Stimulated activated CD4-positive, alpha-beta T cell treated with anti-CD3 and anti-CD28 coated beads, Interleukin-12 subunit alpha, Interleukin-12 subunit beta, amount 100 ng/mL, for 24 hours (primary cell): ENCODE measurements at places on chromosomes 6 and 20.

GRCh38 chr6:162964488-162965140 lies 236.8 kb downstream of the PACRG start:
- no peak for DNase-seq

DNA sequence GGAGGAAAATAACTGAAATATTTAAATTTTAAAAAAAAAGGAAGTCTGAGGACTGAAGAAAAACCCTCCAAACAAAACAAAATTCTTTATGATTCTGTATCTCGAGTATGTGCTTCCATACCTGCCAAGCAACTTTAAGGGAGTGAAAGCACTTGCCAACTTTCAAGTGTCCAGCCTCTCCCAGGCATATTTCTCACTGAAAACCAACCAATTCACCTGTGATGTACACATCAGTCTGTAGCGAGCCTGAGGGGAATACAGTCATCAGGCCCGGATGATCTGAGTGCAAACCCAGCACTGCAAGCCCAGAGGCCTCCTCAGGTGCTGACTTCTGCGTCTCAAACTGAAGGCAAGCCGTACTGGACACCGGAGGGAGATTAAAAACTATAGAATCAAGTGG lies 164.8 kb upstream of the NT5E start:
- no peak for DNase-seq

DNA sequence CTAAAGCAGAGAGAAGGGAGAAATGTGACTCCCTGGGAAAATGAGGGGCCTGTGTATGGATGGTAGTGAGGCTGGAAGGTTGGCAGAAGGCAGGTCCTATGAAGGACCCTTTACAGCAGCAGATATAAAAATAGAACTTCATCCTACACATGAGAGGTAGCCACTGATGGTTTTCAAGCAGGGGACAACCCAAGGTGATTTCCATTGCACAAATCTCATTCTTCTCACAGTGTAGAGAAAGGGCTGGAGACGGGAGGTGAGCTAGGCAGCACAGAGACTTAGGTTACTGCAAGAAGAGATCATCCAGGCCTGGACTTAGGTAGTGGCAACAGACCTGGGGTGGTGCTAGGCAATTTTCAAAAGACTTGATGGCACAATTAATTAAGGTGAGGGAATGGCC lies 30.7 kb downstream of the TRAM2 start:
- DNase-seq: no peak

GRCh38 chr6:44674226-44675155 lies 287.0 kb downstream of the CDC5L start:
- DNase-seq: no peak

DNA sequence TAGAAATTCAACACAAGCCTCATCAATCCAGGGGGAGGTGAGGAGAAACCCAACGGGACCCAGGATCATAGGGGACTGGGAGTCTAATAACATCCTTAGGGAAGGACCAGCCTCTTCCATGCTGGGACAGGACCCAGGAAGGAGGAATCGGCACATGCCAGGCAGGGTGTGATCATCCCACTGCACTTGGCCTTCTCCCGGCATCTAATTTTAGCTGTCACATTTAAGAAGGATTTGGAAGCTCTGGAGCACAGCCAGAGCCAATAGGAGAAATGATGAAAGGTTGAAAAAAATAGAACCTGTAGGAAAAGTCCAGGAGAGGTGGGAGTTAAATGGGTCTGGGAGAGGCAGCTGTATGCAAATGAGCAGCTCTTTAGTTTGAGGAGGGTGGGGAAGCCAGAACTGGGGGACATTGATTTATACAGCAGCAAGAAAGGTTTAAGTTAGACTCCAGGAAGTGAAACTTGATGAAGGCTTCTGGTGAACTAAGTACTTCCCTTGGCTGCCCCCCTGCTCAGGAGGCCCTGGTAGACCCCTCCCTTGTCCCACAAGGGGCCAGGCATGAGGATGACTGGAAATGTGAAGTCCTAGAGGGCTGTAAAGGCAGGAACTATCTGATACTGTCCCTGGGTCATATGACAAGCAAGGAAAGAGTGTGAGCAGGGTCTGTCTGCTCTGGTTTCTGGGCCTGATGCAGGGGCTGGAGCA lies 260.3 kb downstream of the LRFN2 start:
- DNase-seq: no peak

DNA sequence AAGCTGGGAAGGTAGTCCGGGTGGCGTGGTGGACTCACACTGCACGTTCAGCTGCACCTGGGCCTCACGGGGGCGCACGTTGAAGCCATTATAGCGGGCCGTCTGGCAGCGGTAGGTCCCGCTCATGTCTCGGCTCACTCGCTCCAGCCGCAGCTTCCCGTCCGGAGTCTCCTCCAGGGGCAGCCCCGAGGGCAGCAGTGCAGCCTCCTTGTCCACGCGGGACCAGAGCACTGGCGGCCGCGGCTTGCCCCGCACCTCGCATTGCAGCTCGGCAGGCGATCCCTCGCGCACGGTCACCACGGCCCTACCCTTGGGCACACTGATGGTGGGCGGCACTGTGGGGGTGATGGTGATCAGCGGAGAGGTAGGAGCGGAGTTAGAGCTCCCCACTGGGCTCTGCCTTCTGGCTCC lies 47.6 kb downstream of the MDGA1 start:
- no peak for DNase-seq

DNA sequence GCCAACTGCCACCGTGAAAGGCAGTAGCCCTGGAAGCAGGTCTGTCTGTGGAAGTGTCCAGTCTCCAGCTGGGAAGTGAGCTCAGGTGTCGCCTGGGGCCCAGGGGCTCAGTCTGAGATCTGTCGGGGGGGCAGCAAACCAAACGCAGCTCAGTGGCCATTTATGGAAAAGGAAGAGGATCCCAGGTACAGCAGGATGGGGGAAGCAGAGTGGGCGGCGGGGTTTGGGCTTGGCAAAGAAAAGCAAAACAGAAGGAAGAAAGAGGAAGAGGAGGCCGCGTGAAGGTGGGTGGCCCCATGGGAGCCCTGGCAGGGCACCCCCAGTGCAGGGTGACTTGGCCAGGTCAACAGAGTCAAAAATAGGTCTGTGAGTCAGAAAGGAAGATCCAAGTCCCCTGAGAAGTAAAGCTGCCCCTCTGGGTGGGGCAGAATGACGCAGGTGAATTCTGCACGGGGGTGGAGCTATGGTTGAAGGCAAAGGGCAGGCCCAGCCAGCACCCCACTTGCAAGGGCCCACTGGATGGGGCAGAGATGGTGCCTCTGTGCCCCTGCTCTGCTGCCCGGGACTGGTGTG lies 5.3 kb downstream of the PXDC1 start:
- no peak for DNase-seq

DNA sequence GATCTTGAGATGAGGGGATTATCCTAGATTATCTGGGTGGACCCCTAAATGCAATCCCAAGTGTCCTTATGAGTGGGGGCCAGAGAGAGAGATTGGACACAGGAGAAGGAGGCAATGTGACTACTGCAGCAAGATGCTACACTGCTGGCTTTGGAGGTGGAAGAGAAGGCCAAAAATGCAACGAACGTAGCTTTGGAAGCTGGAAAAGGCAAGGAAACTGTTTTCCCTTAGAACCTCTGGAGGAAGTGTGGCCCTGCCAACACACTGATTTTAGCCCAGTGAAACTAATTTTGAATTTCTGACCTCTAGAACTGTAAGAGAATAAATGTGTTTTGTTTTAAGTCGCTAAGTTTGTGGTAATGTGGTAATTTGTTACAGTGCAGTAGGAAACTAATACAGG lies 15.7 kb downstream of the PPARD start:
- DNase-seq: no peak

- no peak for DNase-seq
Measured at GRCh38 chr6:85329196-85329595, 120.7 kb upstream of the NT5E start.

GRCh38 chr6:131995917-131996316 lies 44.7 kb upstream of the CCN2 start:
- DNase-seq: no peak

DNA sequence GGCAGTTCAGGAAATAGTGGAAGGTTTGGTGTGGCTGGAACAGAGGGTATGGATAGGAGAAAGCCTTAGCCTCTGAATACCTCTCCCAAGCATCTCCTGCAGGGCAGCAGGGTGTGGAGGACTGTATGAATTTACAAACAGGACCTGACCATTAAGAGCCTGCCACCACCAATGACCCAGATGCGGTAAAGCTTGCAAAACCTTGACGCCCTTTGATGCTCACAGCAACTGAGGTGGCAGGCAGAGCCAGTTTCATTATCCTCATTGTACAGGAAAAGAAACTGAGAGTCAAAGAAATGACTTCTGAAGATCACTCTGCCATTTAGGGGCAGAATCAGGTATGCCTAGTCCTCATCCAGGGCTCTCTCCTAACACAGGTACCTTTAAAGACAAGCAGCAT lies 2.4 kb downstream of the HM13 start:
- no peak for DNase-seq

DNA sequence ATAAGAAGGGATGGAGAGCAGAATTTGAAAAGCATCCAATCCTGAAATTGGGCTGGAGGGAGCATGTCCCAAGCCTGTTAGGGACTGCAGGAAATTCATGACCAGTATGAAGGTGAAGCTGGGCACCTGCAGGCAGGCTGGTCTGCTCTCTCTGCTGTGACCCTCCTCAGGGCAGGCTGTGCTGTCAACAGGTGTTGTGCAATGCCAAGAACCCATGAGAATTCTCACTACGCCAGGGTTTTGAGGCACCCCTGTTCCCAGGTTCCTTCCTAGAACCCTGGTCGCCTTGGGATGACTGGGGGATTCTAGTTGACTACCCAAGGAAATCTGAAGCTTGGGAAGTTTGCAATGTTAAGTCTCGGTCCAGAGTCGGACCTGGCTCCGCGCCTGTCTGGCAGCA lies 13.3 kb upstream of the MAS1L start:
- no peak for DNase-seq

DNA sequence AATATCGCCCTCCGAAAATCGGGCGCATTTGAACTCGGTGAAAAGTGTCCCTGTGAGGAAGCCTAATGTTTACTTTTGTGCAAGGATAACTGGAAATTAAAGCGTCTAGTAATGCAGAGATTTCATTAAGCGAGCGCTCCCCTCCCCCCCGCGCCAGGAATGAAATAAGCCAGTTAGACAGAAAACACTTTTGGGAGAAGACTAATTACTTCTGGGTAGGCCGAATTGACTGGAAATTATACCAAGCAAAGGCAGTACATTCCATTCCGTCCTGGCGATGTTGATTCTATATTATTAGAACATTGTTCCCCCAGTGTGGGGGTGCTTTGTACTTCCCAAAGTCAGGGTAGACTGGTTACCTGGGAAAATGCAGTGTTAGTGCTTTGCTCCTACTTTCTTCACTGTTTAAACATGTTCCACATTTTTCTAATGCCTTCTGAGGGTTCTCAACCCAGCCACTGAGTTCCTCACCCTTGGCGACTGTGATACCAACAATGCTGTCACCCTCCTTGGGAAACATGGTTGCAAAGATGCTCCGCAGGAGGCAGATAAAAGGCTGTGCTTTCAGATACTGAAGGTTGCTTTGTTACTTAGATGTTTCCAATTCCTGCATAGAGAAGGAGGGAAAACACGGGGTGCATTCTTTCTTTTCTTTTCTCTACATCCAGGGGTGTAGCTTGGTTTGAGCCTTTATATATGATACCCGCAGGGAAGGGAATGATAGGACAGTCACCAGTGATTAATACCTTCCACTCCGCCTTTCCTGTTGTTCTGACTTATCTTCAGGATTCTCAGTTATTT lies 2.6 kb downstream of the GJA1 start:
- no peak for DNase-seq
